ENCODE measurements at places on chromosomes 5 and 9.

- peak; percentile 86 for DNase-seq
These were observed 45.2 kb upstream of the GLIPR2 start for GRCh38 chr9:36091026-36091953.

GRCh38 chr9:21589344-21590056, 107.4 kb upstream of the IFNE start:
- no peak for DNase-seq

DNA sequence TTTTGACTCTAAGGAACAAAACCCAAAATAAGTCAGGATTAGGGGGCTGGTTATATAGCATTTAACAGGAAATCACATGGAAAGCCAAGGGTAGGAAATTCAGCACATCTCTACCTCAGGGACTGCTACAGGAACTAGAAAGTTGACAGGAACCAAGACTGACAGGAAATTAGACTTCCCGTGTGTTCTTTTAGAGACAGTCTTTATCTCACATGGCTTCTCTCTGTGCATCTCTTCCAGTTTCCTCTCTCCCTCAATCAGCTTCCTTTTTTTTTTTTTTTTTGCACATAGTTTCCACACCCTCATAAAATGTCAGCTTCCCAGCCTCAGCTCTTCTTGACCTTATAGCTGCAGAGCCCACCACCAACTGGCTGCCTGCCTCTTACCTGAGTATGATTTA, 4.8 kb downstream of the RECK start:
- no peak for DNase-seq

- peak; percentile 15 for DNase-seq
These were observed 35.3 kb downstream of the THBS4 start for GRCh38 chr5:80070338-80071056.

DNA sequence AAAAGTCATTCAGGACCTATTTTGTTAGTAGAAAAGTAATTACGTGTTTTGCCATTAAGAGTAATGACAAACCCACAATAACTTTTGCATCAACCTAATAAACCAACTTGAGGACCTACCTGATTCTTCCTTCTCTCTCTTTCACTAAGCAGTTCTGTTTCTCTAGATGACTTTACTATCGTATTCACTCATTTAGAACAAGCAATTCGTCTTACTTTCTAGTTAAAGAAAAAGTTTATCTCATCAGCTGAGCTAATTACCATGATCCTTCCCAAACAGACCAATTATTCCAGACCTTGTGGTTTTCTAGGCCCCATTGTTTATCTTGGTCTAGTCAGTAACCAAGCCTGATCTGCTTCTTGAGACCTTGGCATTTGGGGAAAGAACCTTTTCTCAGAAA, 49.6 kb upstream of the PRDM9 start:
- no peak for DNase-seq

DNA sequence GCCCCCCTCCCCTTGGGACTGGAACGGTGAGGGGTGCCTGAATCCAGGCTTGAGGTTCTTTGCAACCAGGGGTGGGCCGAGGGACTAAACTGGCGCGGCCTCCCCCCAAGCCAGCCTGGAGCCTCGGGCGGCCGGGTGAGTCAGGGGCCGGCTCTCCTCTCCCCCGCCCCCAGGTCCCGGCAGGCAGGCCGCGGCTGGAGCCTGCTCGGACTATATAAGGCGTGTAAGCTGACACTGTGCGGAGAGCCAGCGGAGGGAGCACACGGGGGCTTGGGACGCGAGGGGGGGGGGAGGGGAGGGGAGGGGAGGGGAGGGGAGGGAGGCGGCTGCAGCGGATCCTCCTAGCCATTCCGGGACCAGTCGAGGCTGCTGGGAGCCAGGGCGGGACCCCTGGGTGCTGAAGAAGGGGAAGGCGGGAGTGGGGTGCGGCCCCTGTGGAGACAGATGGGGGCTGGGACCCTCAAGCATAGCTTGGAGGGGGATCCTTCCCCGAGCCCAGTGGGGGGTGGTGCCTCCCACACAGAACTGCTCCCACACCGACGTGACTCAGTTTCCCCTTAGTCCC, 595 bp downstream of the PDLIM7 start:
- peak; percentile 95 for DNase-seq

DNA sequence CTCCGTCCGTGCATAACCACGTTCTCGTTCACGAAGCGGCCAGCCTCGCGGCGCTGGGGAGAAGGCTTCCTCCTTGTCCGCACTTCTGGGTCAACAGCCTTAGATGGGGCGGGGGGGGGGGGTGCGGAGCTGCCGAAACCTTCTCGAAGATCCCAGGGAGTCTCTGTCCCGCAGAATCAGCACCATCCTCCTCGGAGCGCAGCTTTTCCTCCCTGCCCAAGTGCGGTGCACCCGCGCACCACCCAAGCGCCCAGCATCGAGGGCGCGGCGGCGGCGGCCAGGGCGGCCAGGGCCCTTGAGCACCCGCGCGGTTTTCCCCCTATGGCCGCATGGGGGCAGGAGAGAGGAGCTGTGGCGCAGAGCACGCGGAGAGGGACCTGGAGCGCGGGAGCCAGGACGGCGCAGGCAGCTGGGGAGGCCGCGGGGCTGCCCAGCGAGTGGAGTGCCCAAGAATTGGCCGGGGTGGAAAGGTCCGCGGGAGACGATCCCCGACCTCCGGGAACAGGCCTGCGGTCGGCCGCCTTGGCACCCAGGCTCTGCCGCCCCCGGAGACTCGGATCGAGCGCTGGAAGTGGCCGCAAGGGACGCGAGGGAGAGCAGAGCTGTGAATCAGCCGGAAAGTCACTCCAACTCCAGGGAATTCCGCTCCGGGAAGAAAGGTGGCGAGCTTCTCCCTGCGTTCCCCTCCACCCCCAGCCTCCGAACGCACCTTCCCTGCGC, 43.1 kb downstream of the TMEM174 start:
- peak; percentile 88 for DNase-seq

DNA sequence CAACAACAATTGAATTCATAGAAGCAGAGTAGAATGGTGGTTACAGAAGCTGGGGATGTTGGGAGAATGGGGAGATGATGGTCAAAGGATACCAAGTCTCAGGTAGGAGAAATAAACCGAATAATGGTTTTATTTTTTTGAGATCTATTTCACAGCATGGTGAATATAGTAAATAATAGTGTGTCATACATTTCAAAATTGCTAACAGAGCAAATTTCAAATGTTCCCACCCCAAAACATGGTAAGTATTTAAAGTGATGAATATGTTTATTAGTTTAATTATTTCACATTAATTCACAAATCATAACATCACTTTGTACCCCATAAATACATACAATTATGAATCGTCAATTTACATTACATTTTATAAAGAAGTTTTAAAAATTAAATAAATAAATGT, 72.7 kb upstream of the ATG10 start:
- no peak for DNase-seq

GRCh38 chr5:34510002-34510401, 146.1 kb upstream of the RAI14 start:
- DNase-seq: no peak

DNA sequence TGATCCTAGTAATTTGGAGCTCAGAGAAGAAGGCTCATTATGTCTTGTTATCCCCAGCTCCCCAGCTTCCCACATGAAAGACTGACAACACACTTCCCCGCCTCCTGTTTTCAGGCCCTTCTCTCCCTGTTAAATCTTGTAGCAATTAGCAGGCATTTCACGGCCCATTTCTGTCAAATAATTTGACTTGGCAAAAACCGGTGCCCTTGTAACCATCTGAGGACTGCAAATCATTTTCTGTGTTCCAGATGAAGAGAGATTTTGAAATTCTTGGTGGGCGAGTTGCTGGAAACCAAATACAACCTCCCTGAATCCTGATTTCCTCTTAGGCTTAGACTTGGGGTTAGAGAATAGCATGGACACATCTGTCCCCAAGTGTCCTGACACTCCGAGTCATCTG, 109.7 kb downstream of the MSX2 start:
- DNase-seq: peak; percentile 16

GRCh38 chr5:36875051-36875789, 1.3 kb upstream of the NIPBL start:
- peak; percentile 79 for DNase-seq

DNA sequence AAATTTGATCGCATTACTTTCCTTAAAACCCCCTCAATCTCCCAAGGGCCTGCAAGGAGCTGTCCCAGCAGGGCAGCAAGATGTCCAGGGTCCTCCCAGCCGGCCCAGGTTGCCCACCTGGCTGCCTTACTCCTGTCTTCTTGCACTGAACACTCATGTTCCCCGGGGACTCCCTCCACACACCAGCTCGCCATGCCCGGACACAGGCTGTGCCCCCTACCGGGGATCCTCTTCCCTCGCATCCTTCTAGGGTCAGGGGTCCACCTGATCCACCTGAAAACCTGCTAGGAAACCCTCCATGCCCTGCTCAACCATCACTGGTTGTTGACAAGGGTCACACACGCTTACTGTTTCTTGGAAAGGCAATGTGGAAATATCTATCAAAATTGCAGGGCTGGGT, 172.0 kb upstream of the MSX2 start:
- no peak for DNase-seq

GRCh38 chr5:74762599-74762998, 4.3 kb downstream of the GFM2 start:
- DNase-seq: peak; percentile 91

DNA sequence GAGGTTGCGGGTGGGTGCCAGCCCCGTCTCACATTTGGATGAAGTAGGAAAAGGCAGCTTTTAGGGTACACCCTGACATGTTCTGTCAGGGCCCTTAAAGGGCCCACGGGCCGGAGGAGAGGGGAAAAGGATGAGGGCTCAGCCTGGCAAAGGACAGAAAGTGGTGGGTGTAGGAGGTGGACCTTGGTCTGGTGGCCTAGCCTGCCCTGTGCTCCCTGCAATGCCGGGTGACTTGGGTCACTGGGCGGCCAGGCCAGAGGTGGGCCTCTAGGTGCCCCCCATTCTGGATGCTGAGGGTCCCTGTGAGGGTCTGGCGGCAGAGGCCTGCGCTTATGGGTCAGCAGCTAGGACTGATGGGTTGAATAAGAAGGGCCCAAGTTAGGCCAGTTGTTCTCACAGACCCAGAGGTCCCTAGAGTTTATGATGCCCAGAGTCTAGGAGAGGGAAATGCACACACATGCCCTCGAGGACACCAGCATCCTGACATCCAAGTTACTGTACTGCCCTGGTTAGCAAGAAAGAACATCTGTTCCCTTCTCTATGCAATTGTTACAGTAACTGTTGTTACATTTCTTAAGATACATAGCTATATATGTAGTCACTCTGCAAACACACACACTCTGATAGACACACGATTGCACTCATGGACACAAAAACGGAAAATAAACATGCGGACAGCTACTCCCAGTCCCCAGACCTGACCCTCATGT, 12.5 kb downstream of the TRIM7 start:
- no peak for DNase-seq

- DNase-seq: no peak
These were observed 84.2 kb downstream of the NR6A1 start for GRCh38 chr9:124686918-124687317.

- no peak for DNase-seq
These were observed 16.5 kb downstream of the NR2F1 start for GRCh38 chr5:93599399-93600120.

GRCh38 chr9:115691693-115692092, 461.9 kb upstream of the PAPPA start:
- DNase-seq: peak; percentile 84

DNA sequence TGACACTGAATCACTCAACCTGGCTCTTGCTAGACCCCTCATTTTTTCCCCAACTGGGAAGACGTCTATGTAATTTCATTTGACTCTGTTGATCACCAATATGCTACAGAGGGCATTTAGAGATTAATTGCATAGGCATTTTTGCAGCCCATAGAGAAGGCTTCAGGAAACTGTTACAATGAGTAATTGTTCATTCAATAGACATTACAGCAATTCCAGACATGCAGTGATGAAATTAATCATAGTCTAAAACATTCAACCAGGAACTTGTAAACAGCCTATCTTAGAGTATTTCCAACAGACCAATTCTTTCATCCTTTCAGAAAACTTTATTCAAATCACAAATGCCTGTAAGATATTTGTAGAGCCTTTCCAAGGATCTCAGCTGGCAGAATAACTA, 122.3 kb downstream of the MARCHF11 start:
- peak; percentile 74 for DNase-seq

DNA sequence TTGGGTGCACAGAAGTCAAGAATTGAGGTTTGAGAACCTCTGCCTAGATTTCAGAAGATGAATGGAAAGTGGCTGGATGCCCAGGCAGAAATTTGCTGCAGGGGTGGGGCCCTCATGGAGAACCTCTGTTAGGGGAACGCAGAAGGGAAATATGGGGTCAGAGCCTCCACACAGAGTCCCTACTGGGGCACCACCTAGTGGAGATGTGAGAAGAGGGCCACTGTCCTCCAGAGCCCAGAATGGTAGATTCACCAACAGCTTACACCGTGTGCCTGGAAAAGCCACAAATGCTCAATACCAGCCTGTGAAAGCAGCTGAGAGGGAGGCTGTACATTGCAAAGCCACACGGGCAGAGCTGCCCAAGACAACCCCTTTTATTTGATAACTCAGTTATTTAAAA, 383.5 kb downstream of the TLE4 start:
- peak; percentile 8 for DNase-seq

- no peak for DNase-seq
These were observed 21.0 kb downstream of the LARP1 start for GRCh38 chr5:154776167-154776566.

GRCh38 chr9:129910628-129911567, 75.6 kb downstream of the USP20 start:
- DNase-seq: peak; percentile 99

- peak; percentile 72 for DNase-seq
These were observed at the start of gene NRG2 for GRCh38 chr5:140042643-140043507. Gene NRG2, minus strand, starts transcription at chr5:140043299.

GRCh38 chr5:177327539-177328522, 16.1 kb upstream of the MXD3 start:
- DNase-seq: no peak

- DNase-seq: peak; percentile 90
These were observed 7.9 kb downstream of the PRR7 start for GRCh38 chr5:177454397-177455035.
